DMS53 (cell line): ENCODE measurements at places on chromosomes 11 and 22.

DNA sequence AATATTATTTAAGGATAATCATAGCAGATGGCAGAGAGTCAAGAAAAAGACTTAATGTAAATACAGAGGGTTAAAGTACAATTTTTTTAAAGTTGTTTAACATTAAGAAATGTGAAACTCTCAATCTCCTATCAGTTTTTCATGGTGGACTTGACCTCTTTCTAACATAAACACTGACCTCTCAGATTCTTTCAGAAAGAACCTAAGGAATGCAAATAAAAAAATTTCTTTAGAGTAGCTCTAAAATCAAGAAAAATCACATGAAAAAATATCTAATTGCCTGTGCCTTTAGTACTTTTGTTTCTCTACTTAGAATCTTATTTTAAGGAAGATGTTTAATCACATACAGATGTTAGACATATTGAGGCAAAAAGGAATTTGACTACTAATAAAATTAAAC lies 12.9 kb downstream of the RNF141 start:
- no peak for DNase-seq

- peak; percentile 58 for DNase-seq
These were observed 47.0 kb downstream of the GAB2 start for GRCh38 chr11:78370406-78371172.

GRCh38 chr11:7575841-7576725 lies 62.3 kb downstream of the PPFIBP2 start:
- peak; percentile 79 for DNase-seq

DNA sequence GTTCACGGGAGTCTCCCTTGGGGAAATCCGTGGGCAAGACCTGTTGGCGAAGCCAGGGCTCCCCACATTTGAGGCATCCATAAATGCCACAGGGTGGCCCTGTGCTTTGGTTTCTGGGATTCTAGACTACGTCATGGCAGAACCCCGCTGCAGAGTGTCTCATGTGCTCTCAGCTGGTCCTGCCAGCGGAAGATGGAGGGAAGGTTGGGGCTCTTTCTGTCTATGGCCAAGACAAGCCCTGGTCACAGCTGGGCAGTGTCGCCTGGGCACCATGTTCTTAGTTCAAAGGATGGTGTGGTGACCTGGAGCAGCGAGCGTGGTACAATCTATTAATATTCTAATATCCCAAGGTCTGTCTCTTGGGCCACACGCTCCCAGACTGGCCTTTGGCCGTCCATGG lies 511.7 kb downstream of the TBC1D22A start:
- no peak for DNase-seq

DNA sequence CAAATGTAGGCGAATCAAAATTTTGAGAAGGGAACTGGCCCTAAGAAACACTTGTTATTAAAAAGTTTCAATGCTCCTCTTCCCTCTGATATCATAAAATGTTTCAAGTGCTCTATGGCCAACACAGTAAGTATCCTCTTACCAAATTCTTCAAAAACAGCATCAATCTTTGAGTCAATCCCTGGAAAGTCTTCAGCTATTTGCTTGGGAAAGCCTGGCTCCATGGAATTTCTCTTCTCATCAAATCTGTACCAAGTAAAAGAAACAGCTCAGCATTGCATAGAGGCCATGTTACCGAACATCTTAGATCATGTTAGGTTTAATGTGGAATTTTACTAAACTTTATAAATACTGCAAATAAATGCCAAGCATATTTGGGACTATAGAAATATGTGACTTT lies 6.3 kb downstream of the MMP3 start:
- no peak for DNase-seq

DNA sequence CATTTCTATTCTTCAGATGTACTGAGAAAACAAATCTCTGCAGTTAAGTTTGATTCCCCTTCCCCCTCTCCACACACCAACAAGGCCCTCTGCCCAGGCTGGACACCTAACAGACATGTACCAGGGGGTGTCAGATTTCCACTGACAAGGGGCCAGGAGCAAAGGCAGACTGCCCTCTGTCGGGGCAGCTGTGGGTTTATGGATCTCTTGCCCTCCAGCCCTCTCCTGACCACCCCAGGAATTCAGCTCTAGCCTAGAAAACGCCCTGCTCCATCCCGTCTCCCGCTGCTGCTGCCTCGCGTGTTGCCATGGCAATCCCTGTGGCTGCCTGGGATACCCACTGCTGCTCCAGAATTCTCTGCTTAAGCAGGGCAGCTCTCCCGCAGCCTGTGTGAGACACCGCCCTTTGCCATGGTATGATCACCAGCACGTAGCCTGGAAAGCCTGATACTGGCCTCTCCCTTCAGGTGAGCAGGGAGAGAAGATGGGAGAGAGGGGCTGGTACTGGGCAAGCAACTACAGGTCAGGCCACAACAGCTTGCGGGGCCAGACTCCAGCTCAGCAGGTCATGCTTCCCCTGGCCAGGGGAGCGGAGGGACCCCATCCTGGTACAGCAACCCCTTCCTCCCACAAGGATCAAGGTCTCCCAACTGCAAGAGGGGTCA lies 41.6 kb downstream of the BUD13 start:
- no peak for DNase-seq

DNA sequence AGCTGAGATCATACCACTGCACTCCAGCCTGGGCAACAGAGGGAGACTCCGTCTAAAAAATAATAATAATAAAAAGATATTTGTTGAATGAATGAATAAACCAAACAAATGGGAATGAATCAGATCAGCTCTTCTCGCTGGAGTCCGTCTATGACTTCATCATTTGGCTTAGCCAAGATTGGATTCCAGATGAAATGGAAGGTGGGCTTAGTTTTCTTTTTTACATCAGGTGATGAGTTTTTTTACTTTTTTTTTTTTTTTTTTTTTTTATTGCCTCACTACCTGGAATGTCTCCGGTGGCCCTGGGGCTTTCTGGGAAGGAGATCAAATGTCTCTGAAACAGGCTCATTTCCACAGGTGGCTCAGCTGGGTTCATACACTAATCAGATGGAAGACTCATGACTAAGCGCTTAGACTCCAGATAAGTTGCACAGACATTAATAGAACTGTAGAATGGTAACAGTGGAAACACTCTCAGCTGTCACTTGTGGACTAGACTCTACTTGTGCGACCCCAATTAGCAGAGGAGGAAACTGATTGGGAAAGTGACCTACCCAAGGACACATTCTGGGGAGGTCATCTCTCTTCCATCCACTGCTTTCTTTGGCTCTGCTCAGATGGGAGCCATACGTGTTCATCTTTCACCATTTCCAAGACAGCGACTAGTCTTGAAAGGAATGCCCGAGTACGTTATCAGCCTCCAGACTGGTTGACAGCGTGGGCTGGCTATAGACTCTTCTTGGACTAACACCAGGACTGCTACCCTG lies 20.5 kb upstream of the RBFOX2 start:
- DNase-seq, result no peak

- DNase-seq, result peak; percentile 12
These were observed 22.6 kb upstream of the NCR3LG1 start for GRCh38 chr11:17328871-17329494.

DNA sequence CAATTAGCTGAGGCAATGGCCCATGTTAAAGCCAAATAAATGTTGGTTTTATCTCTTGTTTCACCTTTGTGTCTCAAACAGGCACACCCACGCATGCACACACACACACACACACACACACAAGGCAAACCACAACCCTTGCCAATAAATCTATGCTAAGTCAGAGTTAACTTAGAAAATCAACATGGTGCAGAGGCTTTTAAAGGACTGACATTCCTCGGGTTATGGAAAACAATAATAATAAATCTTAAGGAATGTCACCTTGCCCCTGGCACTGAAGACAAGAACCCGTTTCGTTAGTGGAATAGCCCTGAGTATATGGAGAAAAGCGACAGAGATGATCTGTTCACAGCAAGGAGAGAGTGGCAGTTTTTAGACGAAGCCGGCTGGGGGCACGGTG lies 326.3 kb downstream of the NTM start:
- DNase-seq, result no peak

- DNase-seq, result no peak
These were observed 6.0 kb upstream of the DERL3 start for GRCh38 chr22:23844739-23845202.

DNA sequence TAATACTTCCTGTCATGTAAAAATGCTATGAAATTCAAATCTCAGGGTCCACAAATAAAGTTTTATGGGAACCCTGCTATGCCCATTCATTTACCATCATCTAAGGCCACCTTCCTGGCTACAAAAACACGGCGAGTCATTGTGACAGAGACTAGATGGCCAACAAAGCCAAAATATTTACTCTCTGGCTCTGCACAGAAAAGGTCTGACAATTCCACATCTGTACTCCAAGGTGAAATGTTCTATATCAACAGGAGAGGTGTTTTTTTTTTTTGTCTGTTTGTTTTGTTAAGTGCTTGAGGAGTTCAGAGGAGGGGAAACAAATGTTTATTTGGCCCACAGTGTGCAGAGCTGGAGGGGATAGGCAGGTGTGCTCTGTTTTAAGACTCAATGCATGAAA lies 18.6 kb upstream of the TMA7B start:
- peak; percentile 91 for DNase-seq

- no peak for DNase-seq
These were observed 40.6 kb downstream of the FAM83F start for GRCh38 chr22:40035351-40035750.

GRCh38 chr22:19931514-19931913 lies 10.1 kb upstream of the COMT start:
- DNase-seq, result no peak

- peak; percentile 47 for DNase-seq
These were observed 1021.4 kb upstream of the TENM4 start for GRCh38 chr11:80462211-80462610.

- no peak for DNase-seq
These were observed 4.2 kb downstream of the ARHGAP1 start for GRCh38 chr11:46696212-46696558.

DNA sequence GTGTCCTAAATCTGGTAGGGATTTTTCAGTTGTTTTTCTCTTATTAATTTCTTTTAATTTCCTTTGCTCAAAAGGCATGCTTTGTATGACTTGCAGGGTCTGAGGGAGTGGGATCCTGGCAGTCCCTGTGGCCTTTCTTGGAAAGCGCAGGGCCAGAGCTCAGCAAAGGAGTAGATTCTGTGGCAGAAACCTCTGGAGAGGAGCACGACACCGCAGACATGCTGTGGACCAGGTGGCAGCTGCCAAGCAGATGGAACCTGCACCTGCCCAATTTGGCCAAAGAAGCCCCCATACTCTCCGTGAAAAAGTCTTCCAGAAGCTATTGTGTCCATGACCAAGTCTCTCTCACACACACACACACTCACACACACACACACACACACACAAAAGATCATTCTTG lies 78.9 kb upstream of the FGF3 start:
- no peak for DNase-seq
